Activated CD4-positive, alpha-beta T cell treated with anti-CD3 and anti-CD28 coated beads, Interleukin-2, amount 50 U/mL, for 1 hour (primary cell): ENCODE measurements at places on chromosomes 16 and 17.

GRCh38 chr17:60748204-60748603 is 70.6 kb downstream of the BCAS3 start:
- no peak for DNase-seq

DNA sequence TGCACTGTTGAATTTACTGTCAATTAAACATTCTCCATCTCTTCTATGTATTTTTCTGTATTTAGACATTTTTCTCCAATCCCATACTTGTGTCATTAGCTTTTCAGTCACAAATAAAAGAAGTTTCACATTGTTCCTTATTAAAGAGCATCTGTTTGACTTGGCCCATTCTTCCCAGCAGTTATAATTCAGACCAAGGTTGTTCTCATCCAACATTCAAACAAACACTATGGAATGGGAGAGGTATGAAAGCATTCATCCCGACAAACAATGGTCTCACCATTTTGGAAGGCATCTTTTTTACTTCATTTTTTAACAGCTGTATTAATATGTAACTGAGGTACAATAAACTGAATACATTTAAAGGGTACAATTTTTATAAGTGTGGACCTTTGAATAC is 208.8 kb upstream of the MAF start:
- DNase-seq: no peak

DNA sequence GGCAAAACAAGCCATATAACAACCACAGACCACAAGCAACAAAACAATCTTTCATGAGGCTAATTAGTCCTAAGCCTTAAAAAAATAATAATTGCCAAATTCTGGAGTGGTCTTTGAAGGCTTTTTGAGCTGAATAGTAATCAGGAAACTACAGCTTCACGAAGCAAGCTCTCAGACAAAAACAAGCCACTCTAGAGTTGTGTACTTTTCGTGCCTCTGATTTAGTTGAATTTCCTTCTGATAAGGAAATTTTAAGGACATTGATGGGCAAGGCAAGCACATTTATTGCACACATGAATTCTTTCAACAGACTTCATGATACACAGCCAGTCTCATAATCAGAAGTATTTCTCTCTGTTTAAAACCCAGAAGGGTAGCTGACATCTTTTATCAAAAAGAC is 130.8 kb upstream of the IRX3 start:
- no peak for DNase-seq

- DNase-seq: no peak
Observed at GRCh38 chr17:57288040-57288772, 31.9 kb downstream of the MSI2 start.

GRCh38 chr17:75524970-75525805 is at the start of gene LLGL2:
TSS of gene LLGL2 (plus strand) at chr17:75525697. CDS start at chr17:75543427, 17,730 bp downstream.
- DNase-seq: peak; percentile 79

GRCh38 chr17:48500435-48501426 is 30.1 kb downstream of the HOXB1 start:
- no peak for DNase-seq

DNA sequence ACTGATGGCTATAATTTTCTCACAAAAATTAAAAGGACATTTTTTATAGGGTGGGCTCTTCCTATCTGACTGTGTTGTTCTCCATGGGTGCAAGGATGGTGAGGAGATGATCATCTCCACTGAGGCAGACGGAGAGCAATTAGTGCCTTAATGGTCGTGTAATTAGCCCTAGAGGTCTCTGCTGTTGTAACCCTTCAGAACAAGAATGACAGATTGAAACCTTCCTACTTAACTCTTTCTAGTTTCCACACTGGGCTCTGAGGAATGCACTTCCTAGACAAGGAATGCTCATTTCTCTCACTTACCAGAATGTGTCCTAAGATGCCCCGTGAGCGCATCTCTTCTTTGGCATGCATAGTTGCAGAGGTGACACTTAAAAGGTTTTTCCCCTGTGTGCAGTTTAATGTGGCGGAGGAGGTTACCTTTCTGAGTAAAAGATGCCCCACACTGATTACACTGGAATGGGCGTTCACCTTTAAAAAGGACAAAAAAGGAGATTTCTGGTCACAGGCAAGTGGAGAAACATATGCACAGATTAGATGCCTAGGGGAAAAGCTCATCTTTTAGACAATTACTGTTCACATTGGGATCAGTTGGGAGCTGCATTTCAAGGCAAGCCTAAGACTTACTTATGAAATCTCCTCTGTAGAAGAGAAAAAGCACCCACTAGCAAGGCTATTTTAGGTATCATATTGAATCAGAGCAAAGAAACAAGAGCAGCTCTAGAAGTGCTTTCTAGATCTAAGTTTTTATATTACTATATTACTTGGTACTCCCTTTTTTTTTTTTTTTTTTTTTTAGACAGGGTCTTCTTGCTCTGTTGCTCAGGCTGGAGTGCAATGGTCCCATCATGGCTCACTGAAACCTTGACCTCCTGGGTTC is 53.6 kb downstream of the GRB7 start:
- no peak for DNase-seq

GRCh38 chr17:48198950-48199541 is 91.5 kb downstream of the SNX11 start:
- no peak for DNase-seq

DNA sequence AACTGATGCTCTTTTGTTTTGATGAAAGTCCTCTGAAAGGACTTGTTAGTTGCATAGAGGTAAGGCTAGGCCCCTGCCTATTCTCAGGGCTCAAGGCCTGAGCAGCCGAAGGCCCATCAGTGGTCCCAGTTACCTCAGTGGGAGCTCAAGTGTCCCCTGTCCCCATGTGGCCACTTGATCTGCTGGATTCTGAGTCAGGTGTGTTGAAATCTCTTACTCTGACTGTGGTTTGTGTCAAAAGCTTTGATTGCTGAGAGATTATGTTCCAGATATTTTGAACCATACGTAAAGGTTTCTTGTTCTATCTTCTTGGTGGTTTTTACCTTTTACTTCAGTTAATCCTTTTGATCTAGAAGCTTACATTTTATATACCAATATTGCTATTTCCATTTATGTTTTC is 191.7 kb downstream of the LGALS9B start:
- DNase-seq: no peak

DNA sequence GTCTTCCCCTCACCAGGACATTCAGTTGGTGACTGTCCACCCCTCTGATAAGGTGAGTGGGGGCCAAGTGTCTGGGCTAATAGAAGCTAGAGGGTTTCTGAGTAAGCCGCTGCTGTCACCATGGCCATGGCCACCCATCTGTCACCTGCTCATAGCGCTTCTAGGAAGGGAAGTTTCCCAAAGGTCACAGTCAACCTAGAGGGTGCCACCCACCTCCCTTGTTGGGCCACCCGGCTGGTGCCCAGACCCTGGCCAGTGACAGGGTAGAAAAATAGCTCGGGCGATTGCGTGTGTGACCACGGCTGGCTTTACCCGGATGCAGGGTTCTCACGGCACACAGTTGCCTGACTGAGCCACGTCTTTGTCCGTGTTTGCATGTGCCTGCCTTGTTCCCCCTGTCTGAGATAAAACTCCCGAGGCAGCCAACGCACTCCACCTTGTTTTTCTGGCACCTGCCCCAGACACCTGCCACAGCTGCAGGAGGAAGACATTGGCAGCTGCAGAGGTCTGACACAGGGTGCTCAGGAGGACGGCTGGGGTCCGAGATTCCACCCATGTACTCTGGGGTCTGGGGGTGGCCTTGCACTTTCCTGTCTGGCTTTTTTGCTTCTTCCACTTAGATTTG is 809 bp downstream of the PIRT start:
- DNase-seq: no peak

GRCh38 chr17:72126575-72127486 is 6.0 kb downstream of the SOX9 start:
- no peak for DNase-seq

DNA sequence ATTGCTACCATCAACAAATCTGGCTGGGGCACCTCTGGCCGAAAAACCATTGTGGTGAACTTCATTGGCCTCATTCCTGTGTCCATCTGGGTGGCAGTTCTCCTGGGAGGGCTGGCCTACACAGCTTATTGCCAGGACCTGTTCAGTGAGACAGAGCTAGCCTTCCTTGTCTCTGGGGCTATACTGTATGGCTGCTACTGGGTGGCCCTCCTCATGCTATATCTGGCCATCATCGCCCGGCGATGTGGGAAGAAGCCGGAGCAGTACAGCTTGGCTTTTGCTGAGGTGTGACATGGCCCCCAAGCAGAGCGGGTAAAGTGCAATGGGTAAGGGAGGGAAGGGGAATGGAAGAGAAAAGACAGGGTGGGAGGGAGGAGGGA is 9.5 kb downstream of the HAS3 start:
- no peak for DNase-seq

- no peak for DNase-seq
Observed at GRCh38 chr16:79757163-79757562, 156.6 kb upstream of the MAF start.

DNA sequence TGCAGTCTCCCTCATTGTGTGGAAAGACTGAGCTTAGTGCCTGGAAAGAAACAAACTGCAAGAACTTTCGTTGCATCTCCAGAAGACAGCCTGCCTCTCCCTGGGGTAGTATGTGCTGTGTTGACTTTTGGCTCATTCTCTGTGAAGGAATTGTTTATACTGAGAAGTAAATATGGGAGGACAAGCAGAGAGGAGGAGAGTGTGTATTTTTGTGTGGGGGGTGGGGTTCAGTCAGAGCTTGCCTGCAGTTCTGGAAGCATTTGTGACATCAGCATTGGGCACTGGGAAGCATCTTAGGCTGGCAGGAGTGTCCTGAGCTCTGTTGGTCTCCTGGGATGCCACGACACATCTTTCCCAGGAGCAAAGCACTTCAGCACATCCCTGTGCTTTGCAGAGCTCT is 147.9 kb downstream of the HS3ST3B1 start:
- DNase-seq: no peak

DNA sequence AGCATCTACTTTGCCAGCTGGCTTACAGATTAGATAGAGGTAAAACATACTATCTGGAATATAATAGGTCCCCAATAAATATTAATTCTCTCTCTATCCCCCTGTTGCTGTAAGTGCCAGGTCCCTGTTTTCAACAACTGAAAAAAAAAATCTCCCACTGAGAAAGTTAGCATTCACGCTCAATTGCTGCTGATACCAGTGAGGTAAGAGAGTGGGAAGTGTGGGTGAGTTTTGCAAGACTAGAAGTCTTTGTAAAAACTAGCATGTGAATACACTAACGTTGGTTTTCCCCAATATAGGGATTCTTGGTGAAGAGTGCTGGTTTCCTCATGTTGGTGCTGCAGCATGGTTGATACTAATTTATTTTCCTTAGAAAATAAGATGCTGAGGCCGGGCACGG is 11.7 kb upstream of the TAOK1 start:
- DNase-seq: no peak

- peak; percentile 22 for DNase-seq
Observed at GRCh38 chr17:19369846-19370492, 7.4 kb upstream of the B9D1 start.

GRCh38 chr16:30527635-30528178 is 1.3 kb upstream of the ZNF768 start:
- no peak for DNase-seq

GRCh38 chr17:3385869-3386816 is at the start of gene OR3A2:
TSS of gene OR3A2 (minus strand) at chr17:3386308.
- DNase-seq: peak; percentile 26

DNA sequence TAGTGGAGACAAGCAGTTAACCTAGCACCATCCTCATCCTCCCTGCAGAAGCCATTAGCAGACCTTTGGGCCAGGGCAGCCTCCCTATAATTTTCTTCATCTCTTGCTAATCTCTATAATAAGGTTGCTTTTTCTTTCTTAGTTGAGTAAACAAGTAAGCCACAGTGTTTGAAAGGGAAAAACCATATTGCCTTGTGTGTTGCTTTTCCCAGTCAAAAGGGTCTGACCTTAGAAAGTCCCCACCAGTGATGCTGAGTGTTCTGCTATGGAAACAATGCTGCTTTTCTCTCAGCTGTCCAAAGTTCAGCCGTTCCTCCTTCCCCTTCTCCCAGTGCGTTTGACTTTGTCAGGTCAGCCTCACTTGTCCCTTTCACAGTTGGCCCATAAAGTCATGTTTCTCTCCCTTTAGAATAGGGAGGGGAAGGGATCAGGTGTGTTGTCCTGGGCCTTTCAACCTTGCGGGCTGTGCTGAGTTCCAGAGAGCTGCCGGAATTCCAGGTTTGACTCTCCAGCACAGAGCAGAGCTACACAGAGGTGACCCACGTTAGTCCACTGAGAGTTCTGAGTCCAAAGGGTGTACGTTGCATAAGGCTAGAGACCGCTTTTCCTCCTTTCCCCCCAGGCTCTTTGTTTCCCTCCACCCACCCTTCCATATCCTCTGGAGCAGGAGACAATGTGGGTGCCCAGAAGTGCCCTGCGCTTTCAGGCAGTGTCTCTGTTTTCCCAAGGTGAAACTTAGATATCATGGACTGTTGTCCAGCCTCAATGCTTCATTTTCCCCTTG is 15.9 kb upstream of the CLEC18C start:
- DNase-seq: no peak

DNA sequence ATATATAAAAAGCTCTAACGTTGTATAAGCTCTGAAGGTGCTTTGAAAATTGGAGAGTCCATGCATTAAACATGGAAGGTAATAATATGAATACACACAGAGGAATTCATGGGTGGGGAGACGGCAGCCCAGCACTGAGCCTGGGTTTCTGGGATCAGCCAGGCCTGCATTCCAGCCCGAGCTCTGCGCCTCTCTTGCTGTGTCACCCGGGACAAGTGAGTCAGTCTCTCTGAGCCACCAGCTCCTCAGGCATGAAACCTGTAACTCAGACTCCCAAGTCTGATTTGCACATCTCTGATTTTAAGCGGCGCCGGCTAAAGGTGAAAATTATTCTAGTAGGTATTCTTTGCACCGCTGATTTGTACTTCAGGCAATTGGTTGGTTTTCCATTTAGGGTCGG is 238.8 kb downstream of the MRTFB start:
- no peak for DNase-seq

GRCh38 chr16:69566981-69567680 is 1.4 kb downstream of the NFAT5 start:
- no peak for DNase-seq

DNA sequence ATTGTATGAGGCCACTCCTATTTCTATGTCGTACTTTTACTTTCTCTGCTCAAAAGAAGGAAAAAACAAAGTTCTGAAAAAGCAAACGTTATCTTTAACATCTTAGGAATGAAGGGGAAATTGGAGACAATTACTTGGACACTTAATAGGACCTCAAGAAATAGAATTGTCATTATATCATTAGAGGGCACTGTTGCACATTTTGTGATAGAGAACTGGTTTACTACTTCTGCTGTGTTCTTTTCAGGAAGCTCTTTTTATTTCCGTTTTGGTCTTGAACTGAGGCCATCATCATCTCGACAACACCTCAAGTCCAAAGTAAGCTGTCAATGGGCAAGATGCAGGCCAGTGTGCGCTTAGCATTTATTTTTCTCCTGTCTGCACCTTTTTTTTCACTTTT is 14.6 kb downstream of the COG4 start:
- no peak for DNase-seq

DNA sequence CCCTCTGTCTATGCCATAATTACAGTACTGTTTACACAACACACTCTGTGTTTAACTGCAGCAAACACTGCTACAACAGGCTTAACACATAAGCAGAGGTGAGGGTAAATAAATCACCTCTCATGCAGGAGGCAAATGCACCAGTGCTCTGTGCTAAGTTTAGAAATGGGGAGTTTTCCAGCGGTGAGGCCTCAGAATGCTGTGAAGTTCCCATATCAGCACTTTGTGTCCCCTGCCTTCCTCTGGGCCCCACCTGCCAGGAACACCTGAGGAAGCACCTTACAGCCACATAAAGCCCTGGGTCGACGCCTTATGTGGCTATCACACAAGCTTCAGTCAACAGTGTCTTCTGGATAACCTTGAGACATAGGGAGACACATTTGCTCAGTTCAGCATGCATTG is 304.5 kb downstream of the HAPSTR1 start:
- DNase-seq: no peak

GRCh38 chr16:61892531-61892930 is 143.7 kb downstream of the CDH8 start:
- no peak for DNase-seq

- no peak for DNase-seq
Observed at GRCh38 chr17:49618028-49618611, 42.4 kb downstream of the NXPH3 start.
